ENCODE measurements at places on chromosomes 7 and 10.

GRCh38 chr10:86798611-86799010 is 42.2 kb downstream of the BMPR1A start:
- no peak for DNase-seq

DNA sequence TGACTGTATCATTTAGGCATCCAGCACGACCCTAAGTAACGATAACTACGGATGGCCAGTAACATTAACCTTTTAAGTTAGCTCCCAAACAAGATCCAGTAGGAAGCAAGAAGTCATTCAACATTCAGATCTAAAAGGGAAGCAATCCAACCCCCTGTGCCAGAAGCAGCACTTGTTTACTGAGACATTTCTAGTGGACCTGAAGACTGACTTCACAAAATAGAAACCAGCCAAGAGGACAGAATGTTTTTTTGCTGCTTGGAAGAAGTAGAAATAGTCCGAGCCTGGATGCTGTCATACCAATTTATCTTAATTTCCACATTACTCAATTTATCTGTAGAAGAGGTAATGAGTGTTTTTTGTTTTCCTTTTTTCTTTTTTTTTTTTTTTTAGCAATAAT is 88.0 kb upstream of the CTTNBP2 start:
- no peak for DNase-seq

- no peak for DNase-seq
These were observed 57.4 kb downstream of the CAV1 start for GRCh38 chr7:116582164-116582732.

GRCh38 chr7:137986252-137987017 is 15.5 kb downstream of the CREB3L2 start:
- DNase-seq: no peak

GRCh38 chr10:114021154-114021553 is 22.5 kb upstream of the ADRB1 start:
- DNase-seq: peak; percentile 46

DNA sequence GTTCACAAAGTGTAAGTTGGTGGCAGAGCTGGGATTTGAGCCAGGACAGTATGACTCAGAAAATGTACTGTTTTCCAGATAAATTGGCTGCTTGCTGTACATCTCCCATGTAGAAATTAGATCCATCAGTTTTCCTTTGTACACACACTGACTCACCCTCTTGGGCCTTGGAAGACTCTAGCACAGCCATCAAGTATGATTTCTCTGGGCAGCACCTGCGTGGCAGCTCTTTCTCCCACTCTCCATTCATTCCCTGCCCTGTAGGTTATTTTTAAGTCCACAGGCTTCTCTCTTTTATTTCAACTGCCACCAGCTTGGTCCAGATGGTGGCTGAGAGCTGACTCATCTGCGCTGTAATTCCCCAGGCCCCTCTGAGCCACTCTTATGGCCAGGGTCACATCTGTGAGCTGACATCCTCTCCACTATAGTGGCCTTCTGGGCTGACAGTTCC is 28.3 kb upstream of the SDK1 start:
- DNase-seq: no peak

DNA sequence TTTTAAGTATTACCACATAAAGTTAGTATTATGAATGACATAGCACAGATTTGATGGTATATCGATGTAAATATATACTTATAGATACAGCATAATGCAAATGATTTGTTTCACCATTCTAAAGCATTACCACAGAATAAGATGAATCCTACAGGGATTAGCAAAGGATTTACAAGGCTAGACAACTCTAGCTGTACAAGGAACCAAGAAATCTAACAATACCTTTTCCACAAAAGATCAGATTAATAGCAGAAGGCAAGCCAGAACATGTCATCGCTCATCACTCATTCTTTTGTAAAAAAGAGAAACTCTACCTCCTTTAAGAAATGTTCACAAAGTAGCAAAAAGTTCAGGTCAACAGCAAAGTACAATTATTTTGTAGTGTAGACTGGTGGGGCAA is 105.1 kb upstream of the ANK3 start:
- no peak for DNase-seq

Measured in CD14-positive monocyte (primary cell).